ENCODE measurements at places on chromosomes 5 and 9.

GRCh38 chr9:121557581-121558447 is 58.2 kb upstream of the GGTA1 start:
- no peak for DNase-seq

GRCh38 chr5:30103052-30103451 is 1090.4 kb upstream of the CDH6 start:
- no peak for DNase-seq

GRCh38 chr9:115071176-115071575 is 46.8 kb downstream of the TNC start:
- no peak for DNase-seq

DNA sequence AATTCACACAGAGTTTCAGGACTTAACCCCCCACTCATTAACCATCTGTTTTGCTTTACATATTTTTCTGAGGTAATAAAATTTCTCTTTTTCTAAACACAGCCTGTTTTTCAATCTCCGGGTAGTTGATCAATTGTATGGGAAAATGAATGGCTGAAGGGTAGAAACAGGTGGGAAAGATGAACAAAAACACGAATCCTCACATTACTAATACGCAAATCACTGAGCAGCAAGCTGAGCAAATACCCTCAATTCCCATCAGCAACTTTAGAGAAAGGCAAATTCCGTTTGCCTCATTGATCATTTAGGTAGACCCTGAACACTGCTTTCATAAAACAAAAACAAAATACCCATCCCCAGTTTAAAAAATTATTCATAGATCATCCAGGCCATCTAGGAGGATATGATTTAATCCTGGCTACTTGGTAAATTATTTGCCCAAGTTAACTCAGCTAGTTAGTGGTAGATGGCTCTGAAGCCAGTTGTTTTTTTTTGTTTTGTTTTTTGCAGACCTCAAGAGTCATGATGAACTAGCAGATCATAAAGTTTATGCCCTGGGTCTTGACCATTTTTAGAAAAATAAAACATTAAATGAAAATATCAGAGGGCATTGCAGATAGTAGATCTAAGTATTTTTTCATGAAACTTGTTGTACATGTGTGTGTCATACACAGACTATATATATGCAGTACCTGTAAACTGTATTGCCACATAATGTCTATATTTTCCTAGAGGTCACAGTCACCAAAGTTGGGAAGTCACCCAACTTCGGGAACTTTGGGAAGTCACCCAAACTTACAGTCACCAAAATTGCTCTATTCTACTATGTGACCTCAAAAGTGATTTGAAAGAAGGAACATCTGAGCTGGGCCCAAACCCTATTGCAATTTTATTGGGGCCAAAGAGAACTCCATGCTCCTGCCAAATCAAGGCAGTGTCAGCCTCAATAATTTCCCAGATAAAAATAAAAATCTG is 1.6 kb upstream of the CD274 start:
- DNase-seq: no peak

GRCh38 chr9:126564716-126565115 is 49.0 kb upstream of the LMX1B start:
- DNase-seq: no peak

DNA sequence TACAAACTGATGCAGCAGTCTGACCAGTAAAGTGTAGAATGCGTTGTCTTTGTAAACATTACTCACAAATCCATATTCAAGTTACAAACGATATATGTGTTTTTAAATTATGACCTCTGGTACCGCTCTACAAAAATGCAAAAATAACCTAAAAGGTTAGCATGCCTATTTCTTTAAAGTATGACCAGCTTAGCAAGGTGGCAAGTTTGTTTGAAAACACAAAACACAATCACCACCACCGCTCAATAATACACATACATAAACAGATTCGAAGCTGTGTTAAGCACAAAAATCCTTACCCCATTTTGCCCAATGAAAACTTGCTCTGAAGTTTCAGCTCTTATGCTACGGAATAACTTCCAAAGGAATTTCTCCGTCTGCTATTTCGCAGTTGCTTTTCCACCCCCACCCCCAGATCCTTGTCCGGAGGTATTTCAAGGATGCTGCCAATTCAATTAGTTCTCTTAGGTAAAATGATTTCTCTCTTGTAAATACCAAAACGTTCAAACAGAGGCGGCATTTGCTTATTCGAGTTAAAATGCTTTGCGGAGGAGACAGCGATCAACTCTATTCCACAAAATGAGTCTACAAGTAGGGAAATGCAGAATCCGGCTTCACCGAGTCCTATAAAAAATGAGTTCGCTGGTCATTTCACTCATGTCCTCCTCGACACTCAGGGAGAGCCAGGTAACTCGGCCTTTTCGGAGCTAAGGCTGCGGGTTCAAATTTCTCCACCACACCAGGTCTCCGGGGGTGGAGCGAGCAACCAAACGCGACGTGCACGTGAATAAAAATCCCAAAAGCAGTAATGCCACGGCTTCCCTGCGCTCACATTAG is 1.2 kb downstream of the HOMER1 start:
- no peak for DNase-seq

GRCh38 chr9:26891726-26892125 is 876 bp downstream of the CAAP1 start:
- no peak for DNase-seq

- DNase-seq: no peak
These were observed 7.2 kb downstream of the SLC2A6 start for GRCh38 chr9:133471551-133472276.

GRCh38 chr5:160230686-160231527 is 1.6 kb downstream of the FABP6 start:
- DNase-seq: no peak

- no peak for DNase-seq
These were observed 7.6 kb downstream of the SLC6A7 start for GRCh38 chr5:150197476-150197875.

DNA sequence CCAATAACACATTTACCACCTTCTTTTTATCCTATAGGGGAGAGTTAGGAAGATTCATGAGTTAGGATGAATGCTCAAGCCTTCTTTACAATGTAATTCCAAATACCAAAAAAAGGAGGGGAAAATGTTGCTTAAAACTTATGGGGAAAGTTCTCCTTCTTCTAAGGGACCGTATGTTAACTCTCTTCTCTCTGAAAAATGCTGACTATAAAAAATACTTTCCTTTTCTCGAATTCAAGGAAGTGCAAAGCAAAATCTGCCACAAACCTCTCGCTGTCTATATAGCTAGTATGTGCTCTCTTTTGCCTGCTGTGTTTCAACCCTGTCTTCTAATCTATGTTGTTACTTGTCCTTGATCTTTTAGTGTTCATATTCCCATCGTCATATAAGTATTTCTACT is 768.6 kb upstream of the C9orf72 start:
- no peak for DNase-seq

DNA sequence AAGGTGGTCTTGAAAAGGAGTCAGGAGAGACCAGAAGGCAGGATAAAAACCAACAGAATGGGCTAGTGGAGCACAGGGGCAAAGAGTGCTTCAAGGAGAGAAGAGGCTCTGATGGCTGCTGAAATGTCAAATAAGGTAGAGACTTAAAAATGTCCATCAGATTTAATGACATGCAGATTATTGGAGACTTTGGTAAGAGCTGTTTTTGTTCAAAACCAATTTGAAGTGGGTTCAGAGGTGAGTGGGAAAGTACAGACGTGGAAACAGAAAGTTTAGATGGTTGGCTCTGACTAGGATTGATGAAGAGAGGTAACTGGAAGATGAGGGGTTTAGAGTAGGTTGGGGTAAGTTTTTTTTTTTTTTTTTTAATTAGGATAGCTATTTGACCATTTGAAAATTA is 14.1 kb downstream of the SLC25A46 start:
- no peak for DNase-seq

DNA sequence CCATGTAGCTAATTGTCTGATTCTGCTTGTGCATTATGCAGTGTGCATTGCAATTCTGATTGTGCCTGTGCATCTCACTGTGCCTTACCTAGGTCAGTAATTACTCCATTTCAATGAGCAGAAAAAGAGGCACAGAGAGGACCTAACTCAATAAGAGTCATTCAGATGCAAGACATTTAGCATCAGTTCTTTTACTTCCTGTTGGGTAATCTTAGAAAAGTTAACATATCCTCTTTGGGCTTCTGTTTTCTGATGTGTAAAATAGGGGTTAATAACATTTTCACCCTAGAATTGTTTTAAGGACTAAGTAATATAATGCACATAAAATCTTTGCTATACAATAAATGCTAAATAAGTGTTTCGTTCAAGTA is 7.0 kb upstream of the DCTN4 start:
- no peak for DNase-seq

DNA sequence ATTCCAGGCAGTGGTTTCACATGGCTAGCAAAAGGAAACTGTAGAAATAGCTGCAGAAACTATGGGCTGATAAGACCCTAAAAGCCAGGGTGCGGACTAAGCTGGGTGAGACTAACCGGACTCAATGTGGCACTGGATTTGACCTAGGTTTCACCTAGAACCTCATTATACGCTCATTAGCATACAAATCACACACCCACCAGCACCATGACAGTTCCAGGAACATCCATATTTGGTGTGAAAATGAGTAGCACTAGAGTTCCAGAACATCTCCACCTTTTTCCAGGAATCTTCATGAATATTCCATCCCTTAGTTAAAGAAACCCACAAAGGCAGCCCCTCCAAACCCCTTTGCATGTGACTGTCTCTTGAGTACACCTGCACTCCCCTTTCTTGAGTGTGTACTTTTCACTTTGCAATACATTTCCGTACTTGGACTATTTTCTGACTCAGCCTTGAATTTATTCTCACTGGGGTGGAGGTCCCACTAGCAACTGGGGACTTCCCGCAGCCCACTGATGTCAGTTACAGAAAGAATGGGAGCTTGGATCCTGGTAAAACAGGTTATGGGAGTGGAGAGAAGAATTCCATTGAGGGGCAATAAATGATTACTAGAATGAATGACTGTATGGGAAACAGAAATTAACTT is 58.0 kb upstream of the SPATA31C2 start:
- no peak for DNase-seq

GRCh38 chr5:27900761-27901160 is 862.4 kb upstream of the CDH9 start:
- DNase-seq: no peak

GRCh38 chr9:129675620-129676019 is 10.2 kb downstream of the PRRX2 start:
- no peak for DNase-seq

GRCh38 chr5:16754086-16754485 is 137.3 kb upstream of the RETREG1 start:
- no peak for DNase-seq

DNA sequence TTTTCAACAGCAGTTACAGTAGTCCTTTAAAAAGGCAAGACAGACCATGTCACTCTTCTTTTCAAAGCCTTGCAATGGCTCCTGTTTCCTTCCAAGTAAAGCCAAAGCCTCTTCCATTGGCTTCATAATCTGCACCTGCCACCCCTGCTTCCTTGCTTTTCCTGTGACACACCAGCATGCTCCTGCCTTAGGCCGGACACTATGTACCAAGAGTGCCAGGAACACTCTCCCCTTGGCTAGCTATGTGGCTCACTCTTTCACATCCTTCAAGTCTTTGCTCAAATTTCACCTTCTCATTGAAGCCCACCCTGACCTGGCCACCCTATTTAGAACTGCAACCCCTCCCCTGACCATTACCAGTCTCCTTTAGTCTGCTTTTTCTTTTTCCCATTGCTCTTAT is 22.2 kb upstream of the TRAF1 start:
- DNase-seq: no peak

DNA sequence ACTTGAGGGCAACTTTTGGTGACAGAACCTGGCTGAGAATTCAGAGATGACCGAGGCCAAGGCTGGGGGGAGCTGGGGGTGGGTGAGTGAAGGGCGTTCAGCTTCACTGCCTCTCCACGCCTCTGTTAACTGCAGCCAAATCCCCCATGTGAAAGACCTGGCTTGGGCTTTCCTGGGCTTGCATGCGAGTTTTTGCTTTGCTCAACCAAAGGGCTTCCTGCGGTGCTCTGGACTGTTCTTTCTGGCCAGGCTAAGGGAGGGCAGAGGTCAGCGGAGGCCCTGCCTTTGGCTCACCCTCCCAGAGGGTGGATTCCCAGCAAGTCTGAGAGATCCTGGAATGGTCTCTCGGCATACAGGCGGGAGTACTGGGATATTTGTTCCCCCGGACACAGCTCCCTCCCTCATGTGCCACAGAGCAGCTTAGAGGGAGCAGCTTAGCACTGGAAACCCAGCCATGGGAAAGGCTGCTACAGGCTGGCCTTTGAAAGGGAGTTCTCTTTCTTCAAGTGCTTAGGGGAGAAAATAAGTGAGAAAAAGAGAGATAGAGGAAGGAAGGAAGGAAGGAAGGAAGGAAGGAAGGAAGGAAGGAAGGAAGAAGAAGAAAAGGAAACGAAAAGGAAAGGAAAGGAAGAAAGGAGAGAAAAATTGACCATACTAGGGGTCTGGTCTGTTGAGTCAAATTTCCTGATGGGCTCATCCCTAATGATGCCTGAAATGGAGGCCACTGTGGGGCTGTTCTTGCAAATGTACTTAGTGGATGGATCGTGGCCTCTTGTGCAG is 158.8 kb downstream of the FGF18 start:
- no peak for DNase-seq

GRCh38 chr5:39274398-39275085 is 55.2 kb upstream of the FYB1 start:
- no peak for DNase-seq

GRCh38 chr5:118533923-118534322 is 454.4 kb downstream of the DTWD2 start:
- DNase-seq: no peak

DNA sequence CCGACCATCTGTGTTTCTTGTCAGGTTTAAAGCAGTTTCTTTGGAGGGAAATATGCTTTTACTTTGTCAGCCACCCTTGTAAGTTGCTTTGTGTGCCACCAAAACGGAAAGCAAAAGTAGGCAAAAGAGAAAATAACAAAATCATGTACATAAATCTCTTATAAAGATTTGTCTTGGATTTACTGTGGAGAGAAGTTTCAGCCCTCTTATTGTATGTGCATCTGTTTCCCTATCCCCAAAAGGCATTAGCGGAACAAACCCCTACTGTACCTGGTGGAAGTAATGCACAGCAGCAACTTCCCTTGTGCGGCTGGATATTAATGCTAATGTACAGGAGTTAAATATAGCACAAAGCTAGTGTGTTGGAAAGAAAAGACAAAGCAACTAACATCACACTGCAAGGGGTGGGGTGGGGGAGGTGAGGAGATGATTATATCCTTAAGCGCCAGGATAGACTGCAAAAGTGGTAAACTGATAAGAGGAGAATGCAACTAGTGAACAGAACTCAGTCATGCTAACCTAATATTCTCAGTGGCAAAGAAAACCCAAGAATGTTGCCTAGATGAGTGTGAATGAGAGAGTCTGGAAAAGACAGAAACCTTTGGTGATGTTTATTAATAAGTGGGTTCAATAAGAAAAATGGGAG is 396.5 kb upstream of the MEF2C start:
- no peak for DNase-seq

GRCh38 chr9:115291841-115292240 is 173.9 kb upstream of the TNC start:
- no peak for DNase-seq

DNA sequence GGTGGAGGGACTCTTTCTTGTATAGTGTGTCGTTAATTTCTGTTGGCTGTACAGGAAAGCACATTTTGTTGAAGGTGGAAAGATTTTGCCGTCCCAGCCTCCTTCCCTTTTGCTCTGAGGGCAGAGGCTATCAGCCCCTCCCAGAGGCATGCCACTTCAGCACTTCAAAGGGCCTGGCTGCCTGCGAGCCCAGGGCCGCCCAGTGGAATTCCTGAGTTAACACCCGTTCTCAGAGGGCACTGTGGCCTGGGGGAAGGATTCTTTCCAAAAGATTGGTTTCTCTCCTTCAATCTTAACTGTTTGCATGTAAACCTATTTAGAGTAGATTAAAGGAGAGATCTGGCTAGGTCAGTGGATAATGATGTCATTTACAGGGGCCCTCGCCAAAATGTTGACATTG is 238.6 kb downstream of the FANCC start:
- no peak for DNase-seq

- no peak for DNase-seq
These were observed 1.4 kb downstream of the ZSWIM6 start for GRCh38 chr5:61333321-61333953.
